ENCODE measurements at places on chromosomes 5 and 9.

GRCh38 chr5:132490484-132491367, at the start of gene IRF1:
Gene IRF1, minus strand, starts transcription at chr5:132490773. Its CDS starts 1,295 bp downstream, at chr5:132489478.
- peak; percentile 95 for DNase-seq

DNA sequence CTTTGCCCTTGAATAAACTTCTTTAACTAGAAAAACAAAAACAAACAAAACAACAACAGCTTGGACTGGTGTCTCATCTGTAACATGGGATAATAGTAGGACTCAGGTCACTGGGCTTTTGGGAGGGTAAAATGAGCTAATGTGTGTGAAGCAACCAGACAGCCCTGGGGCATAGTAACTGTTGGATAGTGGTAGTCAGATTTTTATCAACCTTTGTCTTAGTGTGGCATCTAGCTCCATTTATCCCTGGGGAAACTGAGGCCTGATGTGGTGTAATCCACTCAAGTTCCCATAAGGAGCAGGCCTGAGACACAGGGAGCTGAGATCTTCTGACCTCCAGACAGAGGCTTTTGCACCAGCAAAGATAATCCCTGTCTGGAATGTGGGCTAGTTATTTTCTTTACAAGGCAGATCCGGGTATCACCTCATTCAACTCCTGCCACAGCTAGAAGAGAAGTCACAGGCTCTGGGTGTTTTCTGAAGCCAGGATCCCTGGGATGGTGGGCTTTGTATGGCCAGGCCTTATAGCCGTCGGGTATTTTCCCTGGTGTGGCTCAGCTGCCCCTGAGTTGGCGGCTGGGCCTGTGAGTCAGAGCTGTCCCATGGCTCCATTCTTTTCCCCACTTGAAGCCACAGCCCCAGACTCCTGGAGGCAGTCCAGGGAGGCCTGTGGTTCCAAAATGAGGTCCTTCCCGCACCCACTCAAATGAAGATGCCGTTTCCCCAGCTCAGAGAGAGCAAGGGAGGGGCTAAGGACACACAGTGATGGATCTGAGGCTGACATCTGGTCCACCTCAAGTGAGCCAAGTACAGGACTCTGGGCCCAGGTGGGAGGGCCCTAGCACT, 26.1 kb upstream of the CSF1R start:
- DNase-seq: no peak

DNA sequence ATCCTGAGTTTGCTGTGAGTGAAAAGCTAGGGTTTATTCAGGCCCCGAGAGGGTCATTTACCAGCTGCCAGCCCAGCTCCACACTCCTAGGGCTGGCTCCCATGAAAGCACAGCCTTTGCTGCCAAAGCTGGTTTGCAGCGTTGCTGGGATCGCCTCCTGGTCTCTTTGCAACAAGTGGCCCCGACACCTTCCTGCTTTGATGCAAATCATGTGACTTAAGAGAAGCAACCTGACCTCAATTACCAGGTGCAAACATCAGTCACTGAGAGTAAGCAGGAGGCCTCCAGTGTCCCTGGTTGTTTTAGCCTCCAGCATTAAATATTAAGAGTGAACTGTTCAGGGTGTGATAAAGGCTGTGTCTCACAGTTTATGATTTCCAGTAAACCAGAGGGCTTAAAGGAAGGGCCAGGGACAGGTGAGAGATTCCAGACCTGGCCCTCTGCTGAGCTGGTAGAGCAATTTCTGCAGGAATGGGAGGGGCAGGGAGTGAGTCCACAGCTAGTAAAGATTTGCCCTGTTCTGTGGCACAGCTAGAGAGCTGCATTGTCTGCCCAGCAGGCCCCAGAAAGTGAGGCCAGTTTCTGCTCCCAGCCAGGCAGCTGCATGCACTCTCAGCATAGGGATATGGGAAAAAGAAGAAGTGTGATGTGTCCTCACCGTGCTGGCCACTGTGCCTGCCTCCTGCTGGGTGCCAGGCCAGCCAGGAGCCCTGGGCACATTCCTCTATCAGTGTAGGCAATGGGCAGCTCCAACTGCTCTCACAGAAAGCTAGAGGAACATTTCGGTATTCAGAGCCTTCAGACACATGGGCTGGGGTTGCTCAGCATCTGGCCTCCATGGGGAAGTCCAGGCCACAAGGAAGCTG, 58.0 kb downstream of the SLC22A5 start:
- no peak for DNase-seq

GRCh38 chr9:105244003-105244733, at the start of gene SLC44A1:
Gene SLC44A1, plus strand, starts transcription at chr9:105244651. Its CDS starts 218 bp downstream, at chr9:105244869.
- DNase-seq: peak; percentile 86

DNA sequence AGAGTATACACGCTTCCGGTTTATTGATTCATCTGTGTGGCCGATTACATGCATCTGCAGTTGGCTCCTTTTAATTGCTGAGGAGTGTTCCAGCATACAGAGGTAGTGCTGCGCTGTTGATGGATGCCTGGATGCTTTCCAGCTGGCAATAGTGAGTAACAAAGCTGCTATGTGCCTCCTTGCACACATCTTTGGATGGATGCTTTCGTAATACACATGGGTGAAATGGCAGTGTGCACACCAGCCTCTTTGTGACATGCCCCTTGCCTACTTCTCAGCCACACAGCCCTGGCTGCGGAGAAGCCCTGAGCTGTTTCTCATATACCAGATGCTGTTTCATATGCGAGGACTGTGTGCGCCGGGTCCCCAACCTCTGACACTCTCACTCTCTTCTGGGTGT, 151.0 kb downstream of the GADD45G start:
- DNase-seq: no peak

DNA sequence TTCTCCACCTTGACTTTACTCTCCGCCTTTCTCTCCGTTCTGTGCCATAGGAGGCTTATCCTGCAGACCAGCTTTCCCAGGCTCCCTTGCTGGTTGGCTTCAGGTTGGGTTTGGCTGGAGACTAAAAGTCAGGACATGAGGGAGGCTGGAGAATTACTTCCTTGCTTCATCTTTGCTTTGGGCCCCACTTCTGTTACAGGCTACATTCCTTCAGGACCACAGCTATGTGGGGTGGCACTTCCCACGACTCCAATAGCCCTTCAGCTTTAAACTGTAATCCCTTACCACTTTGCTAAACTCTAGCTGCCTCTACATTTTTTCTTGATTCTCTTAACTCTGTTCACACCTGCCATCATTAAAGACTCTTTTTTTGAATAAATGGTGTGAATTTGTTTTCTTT, 186.7 kb upstream of the NR4A3 start:
- DNase-seq: no peak

DNA sequence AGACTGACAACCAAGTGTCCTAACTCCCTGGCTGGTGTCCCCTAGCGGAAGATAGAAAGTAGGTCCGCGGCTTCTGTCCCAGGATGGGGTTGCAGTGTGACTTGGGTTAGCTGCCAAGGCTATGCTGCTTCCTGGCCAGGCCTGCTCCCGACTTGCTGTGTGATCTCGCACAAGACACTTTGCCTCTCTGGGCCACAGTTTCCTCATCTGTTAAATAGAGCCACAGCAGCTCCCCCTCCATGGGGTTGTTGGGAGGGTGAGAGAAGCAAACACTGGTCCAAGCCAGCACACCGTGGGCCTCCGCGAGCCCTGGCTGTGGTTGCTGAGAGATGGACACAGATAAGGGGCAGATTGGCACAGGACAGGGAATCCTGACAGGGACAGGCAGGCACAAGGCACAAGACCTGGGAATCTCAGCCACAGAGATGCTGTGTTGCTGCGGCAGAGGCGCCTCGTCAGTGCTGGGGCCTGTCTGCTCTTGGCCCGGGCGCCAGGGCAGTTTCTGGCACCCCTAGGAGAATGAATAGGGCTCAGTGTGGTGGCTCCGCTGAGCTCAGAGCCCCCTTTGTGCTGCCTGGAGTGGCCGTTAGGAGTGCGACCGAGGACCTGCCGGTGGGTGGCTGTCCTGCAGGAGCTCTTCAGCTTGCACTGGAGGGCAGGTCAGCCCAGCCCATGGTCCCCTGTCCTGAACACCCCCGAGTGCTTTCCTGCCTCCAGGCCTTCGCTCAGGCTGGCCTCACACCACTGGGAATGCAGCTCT, 1.8 kb upstream of the SH2D3C start:
- DNase-seq: no peak

DNA sequence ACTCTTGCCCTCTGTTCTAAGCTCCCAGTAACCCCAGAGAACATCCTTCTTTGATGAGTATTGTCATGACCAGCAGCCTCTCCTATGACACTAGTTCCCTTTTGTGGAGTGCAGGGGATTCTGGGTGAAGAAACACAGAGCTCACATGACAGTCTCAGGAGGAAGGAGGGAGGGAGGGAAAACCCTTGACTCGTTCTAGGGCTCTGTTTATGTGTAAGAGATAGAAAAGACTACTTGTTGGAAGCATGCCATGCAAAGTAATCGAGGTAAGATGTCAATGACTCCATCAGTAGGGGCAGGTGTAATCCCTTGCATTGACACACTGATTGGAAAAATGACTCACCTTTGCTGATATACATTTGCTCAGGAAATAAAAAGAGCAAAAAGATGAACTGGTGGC, 190.2 kb upstream of the ELL2 start:
- no peak for DNase-seq

GRCh38 chr5:151642472-151643140, 44.1 kb downstream of the SPARC start:
- DNase-seq: no peak

- DNase-seq: no peak
These were observed 303.2 kb downstream of the ZSWIM6 start for GRCh38 chr5:61635271-61635670.

DNA sequence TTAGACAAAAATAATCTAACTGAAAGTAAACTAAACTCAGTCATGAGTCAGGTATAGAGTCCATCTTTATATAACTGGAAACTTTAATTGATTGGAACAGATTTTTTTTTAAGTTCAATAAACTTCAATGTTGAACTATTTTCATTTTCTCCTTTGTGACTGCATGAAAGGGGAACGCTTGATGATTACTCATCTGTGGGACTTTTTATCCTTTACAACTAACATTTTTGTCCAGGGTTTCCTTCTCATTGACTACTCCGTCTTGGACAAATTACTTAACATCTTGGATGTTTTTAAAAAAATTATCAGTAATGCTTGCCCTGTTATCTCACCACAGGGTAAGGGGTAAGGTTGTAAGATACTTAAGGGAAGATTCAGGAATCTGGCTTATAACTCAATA, 1658.4 kb downstream of the MAT2B start:
- DNase-seq: no peak

GRCh38 chr5:32859211-32859641, 148.1 kb downstream of the NPR3 start:
- no peak for DNase-seq

GRCh38 chr9:134986957-134987356, 69.2 kb upstream of the FCN1 start:
- no peak for DNase-seq

DNA sequence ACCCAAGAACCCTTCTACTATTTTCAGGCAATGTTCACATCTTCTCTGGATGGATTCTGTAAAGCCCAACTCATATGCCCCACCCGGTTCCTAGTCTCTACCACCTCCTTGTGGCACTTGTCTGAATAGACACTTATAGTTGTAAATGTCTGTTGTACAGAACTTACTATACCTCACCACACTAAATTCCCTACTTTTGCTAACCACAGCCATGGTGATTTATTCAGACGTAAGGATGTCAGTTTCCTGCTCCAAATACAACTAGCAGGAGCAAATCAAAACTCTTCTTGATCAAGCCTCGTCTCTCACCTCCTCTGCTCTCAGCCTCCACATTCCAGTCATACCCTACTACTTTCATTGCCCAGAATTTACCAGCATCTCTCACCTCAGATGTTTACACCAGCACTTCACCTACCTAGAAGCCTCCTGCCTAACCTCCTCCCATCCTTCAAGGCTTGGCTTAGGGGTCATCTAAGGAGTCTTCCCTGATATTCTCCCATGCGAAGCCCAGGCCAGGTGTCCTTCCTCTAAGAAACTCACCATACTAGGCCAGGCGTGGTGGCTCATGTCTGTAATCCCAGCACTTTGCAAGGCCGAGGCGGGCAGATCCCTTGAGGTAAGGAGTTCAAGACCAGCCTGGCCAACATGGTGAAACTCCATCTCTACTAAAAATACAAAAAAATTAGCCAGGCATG, 75.5 kb downstream of the MAPKAP1 start:
- no peak for DNase-seq

GRCh38 chr5:77643654-77644370, 5.3 kb upstream of the OTP start:
- DNase-seq: no peak

DNA sequence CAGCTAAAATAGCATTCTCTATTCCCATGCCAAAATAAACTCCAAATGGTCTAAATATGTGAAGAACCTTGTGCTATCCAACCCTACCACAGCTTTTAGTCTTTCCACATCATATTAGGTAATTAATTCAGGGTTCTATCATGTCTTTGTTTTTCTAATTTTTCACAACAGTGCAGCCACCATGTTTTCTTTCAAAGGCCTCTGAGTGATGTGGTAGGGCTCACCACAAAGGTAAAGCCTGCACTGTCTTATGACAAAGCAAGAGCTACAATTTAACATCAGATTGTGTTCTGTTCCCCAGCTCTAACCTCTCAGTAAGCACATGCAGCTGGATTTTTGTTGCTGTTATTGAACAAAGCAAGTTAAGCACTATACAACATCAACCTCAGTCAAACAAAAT, 52.4 kb downstream of the MEF2C start:
- DNase-seq: no peak

DNA sequence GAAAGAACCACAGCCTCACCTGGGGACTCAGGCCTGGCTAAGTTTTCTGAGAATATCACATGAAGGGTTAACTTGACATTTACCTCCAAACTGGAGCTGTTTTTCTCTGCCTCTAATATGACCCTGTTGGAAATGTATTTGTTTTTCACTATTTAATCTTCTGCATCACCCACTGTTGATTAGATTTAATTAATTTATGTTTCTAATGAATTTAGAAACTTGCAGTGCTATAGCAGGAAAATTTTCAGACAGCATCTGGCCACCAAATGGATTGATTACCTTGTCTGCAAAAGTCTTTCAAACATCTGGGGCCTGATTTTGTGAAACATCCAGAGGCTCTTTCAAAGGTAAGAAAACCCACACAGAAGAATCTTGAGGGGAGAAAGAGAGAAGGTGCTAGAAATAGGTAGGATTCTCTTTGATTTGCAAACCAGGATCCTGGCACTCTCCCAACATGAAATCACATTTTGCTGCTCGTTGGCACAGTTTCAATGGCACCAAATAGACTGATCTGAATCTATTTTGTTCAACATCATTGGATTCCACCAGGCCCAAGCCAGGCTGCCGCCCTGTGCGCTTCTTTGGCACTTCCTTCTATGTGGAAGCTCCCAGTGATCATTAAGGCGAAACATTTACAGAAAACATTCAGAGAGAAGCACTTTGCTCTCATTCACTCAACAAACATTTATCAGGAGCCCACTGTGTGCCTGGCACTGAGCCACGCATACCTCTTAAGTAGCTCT, 157.3 kb downstream of the PPP2R2B start:
- DNase-seq: no peak

- DNase-seq: no peak
These were observed 28.7 kb downstream of the ANKRD34B start for GRCh38 chr5:80541392-80541791.

- no peak for DNase-seq
These were observed 13.1 kb downstream of the RPS23 start for GRCh38 chr5:82265047-82265446.

DNA sequence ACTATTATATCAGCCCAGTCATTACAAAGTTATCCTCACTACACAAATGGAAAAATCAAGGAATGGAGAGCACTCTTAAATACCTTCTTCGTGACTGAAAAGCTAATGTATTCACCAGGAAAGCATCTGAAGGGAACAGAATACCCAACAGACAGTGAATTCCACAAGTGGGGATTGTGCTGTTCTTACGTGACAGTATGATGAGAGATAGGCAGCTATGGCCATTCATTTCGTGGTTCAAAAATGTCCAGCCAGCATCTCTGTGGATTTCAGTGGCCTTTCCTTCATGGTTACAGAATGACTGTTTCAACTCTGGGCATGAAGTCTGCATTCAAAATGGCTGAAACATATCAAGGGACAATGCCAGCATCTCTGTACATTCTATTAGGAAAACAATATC, 323.8 kb downstream of the PRELID2 start:
- no peak for DNase-seq

Data from stimulated activated CD8-positive, alpha-beta memory T cell treated with anti-CD3 and anti-CD28 coated beads, Interleukin-2, amount 100 ng/mL, for 1 hour (primary cell).